ENCODE measurements at places on chromosomes 7 and 10. TPM values are rescaled to one million over a fixed set of nuclear protein-coding genes. Genes with fewer than 3 reads are reported as not detected.

- no peaks in the 10 kb centered on the region for H3K27me3 ChIP-seq
- H3K4me3 ChIP-seq: no peak overlapping the region
- H3K36me3 ChIP-seq: no peaks in the 10 kb centered on the region
Observed at GRCh38 chr7:30869794-30870611, 41.6 kb upstream of the AQP1 start.

GRCh38 chr10:61669161-61669725 lies 6.5 kb downstream of the CABCOCO1 start:
- no peaks in the 10 kb centered on the region for H3K27me3 ChIP-seq
- no peak overlapping the region for H3K27ac ChIP-seq
- H3K36me3 ChIP-seq: no peaks in the 10 kb centered on the region
- no peak for DNase-seq

DNA sequence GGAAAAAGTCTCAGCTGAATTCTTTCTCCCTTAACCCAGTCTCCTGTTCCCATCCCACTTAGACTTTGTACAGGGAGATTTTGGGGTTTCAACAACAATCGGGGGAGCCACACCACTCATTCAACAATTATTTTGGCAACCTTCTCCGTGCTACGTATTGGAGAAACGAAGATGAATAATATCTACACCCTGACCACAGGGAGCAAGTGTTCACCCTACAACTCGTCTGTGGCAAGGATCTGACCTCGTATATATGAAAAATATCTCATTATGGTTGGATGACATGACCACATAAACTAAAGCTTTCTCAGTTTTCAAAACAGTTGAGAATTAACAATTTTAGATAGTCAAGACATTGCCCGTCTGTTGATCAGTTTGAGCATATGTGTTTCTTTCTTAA lies 302.1 kb downstream of the CACNA2D1 start:
- DNase-seq: no peak
- H3K4me3 ChIP-seq: no peak overlapping the region
- H3K27me3 ChIP-seq: no peaks in the 10 kb centered on the region

- peaks cover 12% of the 10 kb centered on the region for H3K4me1 ChIP-seq
- no peak for DNase-seq
- no peak overlapping the region for H3K27ac ChIP-seq
- no peak overlapping the region for H3K4me3 ChIP-seq
Observed at GRCh38 chr7:132520591-132521280, 55.5 kb downstream of the PLXNA4 start.

GRCh38 chr10:114491933-114492332 lies 87.6 kb upstream of the AFAP1L2 start:
- no peaks in the 10 kb centered on the region for H3K4me1 ChIP-seq
- no peaks in the 10 kb centered on the region for H3K27me3 ChIP-seq
- no peak overlapping the region for H3K27ac ChIP-seq

GRCh38 chr7:134865001-134865845 lies 85.8 kb downstream of the CALD1 start:
- H3K36me3 ChIP-seq: peaks cover 17% of the 10 kb centered on the region
- H3K27me3 ChIP-seq: no peaks in the 10 kb centered on the region
- H3K4me3 ChIP-seq: no peak overlapping the region
- no peak overlapping the region for H3K27ac ChIP-seq
- peaks cover 11% of the 10 kb centered on the region for H3K4me1 ChIP-seq

- peak overlapping the region; percentile 65 for H3K4me3 ChIP-seq
- no peaks in the 10 kb centered on the region for H3K27me3 ChIP-seq
- no peak overlapping the region for H3K27ac ChIP-seq
- no peak for DNase-seq
- H3K4me1 ChIP-seq: peaks cover 32% of the 10 kb centered on the region
- H3K36me3 ChIP-seq: peaks cover 25% of the 10 kb centered on the region
Observed at GRCh38 chr7:101933688-101934121, 116.3 kb downstream of the CUX1 start.

The CABCOCO1 gene
- 1.0 TPM for total RNA-seq

The EBF3 gene
- 0.44 TPM for total RNA-seq

The CALML5 gene
- total RNA-seq: not detected

All from endodermal cell (in vitro differentiated cells).